ENCODE measurements at places on chromosomes 16 and 17.

- DNase-seq = no peak
These were observed 12.1 kb upstream of the ALDOA start for GRCh38 chr16:30053376-30054015.

- no peak for DNase-seq
These were observed 3.0 kb downstream of the ST6GALNAC2 start for GRCh38 chr17:76582660-76583059.

GRCh38 chr17:69884356-69884755 is 190.7 kb upstream of the KCNJ16 start:
- no peak for DNase-seq

GRCh38 chr16:57519796-57520360 is 16.5 kb downstream of the CCDC102A start:
- DNase-seq = peak; percentile 59

GRCh38 chr16:66103211-66103610 is 263.3 kb upstream of the CDH5 start:
- DNase-seq = no peak

Measured in LoVo (cell line).